ENCODE measurements at places on chromosomes 3 and 15.

GRCh38 chr15:68213991-68214837 is 9.1 kb upstream of the CALML4 start:
- no peak for DNase-seq

DNA sequence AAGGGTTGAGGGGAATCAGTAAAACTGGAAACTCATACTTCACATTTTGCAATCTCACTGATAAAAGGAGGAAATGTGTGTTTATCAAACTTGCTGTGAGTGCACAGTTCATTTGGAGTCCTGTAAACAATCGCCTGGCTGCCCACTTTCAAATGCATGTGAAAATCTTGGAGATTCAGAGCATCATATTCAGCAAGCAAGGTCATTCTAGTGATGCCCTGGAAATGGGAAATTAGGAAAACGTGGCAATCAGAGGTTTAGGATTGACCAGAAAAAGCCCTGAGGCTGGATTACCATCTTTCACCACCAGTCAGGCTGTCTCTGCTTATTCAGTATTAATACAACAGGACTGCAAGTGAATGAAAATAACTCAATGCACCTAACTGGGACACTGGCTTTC is 23.9 kb downstream of the DPH6 start:
- DNase-seq = no peak

- no peak for DNase-seq
These were observed 181.3 kb downstream of the ECT2 start for GRCh38 chr3:172931746-172932285.

- DNase-seq = no peak
These were observed 60.9 kb downstream of the SCN10A start for GRCh38 chr3:38755130-38755529.

- no peak for DNase-seq
These were observed 379.4 kb upstream of the CFAP20DC start for GRCh38 chr3:59429198-59429597.

- no peak for DNase-seq
These were observed 5.3 kb upstream of the TXNRD3 start for GRCh38 chr3:126659915-126660886.

Measured in CD4-positive, alpha-beta memory T cell (primary cell).